ENCODE measurements at places on chromosomes 1 and 21.

DNA sequence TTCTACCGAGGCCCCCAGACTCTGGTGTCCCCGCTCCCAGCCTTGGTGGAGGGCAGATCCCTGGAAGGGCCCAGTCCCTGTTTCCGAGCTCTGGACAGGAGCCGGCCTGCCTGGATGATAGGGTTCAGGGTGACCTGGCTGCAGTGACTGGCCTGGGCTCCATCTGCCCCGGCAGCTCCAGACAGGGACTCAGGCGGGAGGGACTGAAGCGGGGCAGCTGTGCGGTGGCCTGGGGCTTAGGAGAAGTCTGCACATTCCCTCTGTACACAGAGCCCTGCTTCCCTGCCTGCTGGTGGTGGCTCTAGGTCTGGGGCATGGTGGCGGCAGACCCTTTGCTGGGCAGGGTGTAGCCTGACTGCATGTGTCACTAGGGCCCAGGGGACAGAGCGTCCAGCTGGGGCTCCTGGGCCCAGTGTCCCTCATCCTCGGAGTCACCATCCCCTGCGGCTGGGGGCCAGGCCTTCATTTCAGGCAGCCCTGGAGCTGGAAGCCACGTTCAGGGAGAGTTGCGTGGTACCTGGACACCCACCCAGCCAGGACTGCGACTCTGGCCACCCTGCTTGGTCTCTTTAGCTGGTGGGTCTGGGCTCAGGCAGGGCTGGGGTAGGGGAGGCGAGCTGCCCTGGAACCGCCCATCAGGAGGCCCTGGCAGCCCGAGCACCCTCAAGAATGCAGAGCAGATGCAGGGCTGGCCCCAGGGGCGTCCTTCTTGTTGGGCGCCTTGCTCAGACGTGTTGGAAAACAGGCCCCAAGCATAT is 9.6 kb downstream of the ARHGEF16 start:
- DNase-seq: no peak

DNA sequence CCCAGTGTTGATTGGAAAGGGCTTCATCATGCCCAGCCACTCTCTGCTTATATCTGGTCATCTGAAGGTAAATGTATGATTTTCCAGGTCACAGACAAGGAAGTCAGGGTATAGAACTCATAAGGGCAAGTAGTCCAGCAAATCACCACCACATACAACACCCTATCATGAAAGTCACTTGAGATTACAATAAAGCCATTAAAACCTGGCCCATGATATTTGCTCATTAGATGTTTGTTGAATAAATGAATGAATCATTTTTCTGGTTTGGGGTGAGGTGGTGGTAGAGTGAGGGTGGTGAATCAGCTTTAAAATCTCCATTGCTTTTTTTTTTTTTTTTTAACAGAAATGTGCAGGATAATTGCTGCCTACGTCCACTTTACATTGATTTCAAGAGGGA is 91.9 kb downstream of the TGFB2 start:
- no peak for DNase-seq

DNA sequence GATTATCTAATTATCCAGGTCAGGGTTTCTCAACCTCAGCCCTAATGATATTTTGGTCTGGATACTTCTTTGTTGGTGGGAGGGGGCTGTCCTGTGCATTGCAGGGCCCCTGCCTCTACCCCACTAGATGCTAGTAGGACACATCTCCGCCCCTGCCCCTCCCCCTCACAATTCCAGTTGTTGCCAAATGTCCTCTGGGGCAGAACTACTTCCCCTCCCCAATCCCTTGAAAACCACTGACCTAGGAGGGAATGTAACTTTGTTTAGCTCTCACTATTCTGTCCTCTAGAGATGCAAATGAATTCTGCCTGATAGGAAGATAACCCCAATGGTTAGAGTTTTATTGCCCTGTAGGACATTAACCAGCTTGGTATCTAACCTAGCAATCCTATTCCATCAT is 8.1 kb downstream of the CACNA1S start:
- no peak for DNase-seq

- peak; percentile 90 for DNase-seq
These were observed 81.8 kb downstream of the MPZL1 start for GRCh38 chr1:167803358-167804207.

- DNase-seq: no peak
These were observed 19.0 kb upstream of the SLC6A9 start for GRCh38 chr1:44050261-44050660.

DNA sequence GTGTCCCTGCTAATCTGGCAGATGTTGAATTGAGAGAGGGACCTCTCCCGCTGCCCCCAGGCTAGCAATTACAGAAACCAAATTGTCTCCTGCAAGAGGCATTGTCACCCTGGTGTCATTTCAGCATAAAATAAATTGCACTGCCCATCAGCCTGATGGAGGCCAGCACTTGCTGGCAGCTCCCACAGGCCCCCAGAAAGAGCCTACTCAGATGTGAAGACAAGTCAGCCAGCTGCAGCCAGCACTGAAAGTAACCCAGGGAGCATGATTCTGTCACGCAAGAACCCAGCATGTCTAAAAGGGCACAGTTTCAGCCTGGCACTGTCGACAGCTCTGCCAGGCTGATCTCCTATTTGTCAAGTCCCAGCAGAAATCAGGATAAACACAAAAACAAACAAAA is 110.3 kb upstream of the CTTNBP2NL start:
- DNase-seq: no peak

- DNase-seq: no peak
These were observed 85.1 kb downstream of the CLDN17 start for GRCh38 chr21:30081506-30081905.
